Karpas-422 (cell line): ENCODE measurements at places on chromosomes 16 and 17.

DNA sequence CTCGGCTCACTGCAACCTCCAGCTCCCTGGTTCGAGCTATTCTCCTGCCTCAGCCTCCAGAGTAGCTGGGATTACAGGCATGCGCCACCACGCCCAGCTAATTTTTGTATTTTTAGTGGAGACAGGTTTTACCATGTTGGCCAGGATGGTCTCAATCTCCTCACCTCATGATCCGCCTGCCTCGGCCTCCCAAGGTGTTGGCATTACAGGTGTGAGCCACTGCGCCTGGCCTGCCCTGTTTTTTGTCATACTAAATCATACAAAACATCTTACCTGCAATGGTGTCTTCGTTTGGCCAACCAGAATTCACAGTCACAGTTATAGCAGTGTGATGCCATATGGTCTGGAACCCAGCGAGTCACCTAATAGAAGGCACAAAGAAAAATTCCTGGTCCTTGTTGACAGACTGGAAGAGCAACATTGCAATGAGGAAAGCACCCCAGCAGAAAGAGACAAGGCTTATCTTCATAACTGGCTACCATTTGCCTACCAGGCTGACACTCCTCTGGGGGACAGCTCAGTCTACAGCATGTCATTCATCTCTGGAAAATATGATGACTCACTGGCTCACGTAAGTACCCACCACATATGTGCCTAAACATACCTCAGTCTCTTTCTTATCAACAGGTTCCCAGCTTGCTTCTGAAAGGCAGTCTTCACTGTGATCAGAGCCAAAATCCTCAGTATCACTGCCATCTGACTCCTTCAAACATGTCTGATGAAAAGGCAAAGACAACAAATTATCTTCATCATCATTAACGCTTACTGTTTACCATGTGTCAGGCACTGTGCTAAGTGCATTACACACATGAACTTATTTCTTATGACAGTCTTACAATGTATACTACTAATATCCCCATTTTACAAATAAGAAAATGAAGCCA, 4.3 kb upstream of the HSF5 start:
- DNase-seq, result no peak

- DNase-seq, result peak; percentile 86
These were observed 59.4 kb upstream of the ALOX12 start for GRCh38 chr17:6936370-6937028.

GRCh38 chr17:48546137-48546923, 1.4 kb upstream of the HOXB2 start:
- DNase-seq, result no peak

GRCh38 chr17:37720989-37721388, 23.9 kb downstream of the HNF1B start:
- no peak for DNase-seq

DNA sequence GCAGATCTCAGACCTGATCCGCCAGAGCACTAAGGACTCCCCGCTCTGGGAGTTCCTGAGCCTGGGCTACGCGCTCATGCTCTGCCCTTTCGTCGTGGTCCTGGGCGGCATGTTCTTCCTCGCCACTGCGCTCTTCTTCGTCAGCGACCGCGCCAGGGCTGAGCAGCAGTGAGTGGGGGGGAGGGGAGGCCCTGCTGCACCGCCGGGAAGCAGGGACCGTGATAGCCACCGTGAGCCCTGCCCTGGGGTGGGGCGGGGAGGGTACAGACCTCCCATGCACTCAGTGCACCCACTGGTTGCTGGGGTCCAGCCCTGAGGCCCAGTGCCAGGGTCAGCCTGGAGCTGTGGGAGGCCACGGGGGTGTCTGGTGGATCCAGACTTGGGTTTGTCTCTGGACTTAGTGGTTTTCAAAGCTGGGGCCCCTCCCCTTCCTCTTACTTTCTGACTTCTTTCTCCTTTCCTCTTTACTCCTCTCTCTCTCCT, 18.9 kb downstream of the MYBBP1A start:
- DNase-seq, result peak; percentile 58
